Activated CD4-positive, alpha-beta T cell treated with anti-CD3 and anti-CD28 coated beads, Interleukin-2, amount 10 ng/mL, durations not matched to agents 7 days and 5 days (primary cell): ENCODE measurements at places on chromosomes 4 and X. TPM values are rescaled to one million over a fixed set of nuclear protein-coding genes. Genes with fewer than 3 reads are reported as not detected.
A peak's percentile ranks its signal among the peaks of the same experiment; 100 is the strongest.

SMIM10L2A gene
- 0.56 TPM for total RNA-seq

AMTN gene
- not detected for total RNA-seq

MAEA gene
- total RNA-seq: 63.8 TPM

TMSB4X gene
- total RNA-seq: 9,418 TPM

OCRL gene
- 2.1 TPM for total RNA-seq

ARX gene
- not detected for total RNA-seq

NAA10 gene
- total RNA-seq: 83.2 TPM

TMLHE gene
- total RNA-seq: 13.1 TPM

FNIP2 gene
- total RNA-seq: 16.0 TPM

KLKB1 gene
- 0.33 TPM for total RNA-seq

SSX2B gene
- not detected for total RNA-seq

DNA sequence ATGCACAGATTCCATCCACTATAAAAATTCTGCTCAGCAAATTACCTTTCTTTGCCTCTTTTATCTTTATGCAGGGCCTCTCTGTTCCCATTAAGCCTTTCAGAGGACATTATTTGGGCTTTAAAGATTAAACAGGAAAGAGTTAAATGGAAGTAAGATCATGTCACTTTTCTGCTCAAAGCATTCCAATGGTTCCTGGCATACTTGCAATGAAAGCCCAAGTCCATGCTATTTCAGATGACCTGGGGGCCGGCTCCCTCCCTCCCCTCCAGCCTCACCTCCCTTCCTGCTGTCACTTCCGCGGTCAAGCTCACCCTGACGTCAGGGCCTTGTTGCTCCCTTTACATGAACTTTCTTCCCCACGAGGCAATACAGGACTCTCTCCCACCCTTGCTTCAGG is 125.5 kb downstream of the C4orf51 start:
- no peak for DNase-seq

GRCh38 chr4:130368668-130369067 is 1272.7 kb downstream of the C4orf33 start:
- no peak for DNase-seq

DNA sequence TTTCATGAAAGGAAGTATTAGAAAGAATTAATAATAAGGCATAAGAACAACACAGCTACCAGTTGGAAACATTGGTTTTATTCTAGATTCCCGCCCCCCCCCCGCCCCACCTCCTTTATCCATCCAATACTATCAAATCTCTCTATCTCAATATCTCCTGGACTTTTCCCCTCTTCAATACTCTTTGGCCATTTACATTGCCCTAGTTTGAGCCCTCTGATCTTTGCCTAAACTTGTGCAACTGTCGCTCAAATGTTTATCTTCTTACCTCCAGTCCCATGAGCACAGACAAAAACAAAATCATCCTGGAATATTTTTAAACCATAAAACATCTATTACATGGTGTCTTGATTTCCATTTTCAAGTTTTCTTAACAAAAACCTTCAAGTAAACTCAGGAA is 488.2 kb downstream of the KLHL13 start:
- no peak for DNase-seq

- DNase-seq: no peak
Measured at GRCh38 chr4:165751882-165752281, 121.2 kb upstream of the TLL1 start.

DNA sequence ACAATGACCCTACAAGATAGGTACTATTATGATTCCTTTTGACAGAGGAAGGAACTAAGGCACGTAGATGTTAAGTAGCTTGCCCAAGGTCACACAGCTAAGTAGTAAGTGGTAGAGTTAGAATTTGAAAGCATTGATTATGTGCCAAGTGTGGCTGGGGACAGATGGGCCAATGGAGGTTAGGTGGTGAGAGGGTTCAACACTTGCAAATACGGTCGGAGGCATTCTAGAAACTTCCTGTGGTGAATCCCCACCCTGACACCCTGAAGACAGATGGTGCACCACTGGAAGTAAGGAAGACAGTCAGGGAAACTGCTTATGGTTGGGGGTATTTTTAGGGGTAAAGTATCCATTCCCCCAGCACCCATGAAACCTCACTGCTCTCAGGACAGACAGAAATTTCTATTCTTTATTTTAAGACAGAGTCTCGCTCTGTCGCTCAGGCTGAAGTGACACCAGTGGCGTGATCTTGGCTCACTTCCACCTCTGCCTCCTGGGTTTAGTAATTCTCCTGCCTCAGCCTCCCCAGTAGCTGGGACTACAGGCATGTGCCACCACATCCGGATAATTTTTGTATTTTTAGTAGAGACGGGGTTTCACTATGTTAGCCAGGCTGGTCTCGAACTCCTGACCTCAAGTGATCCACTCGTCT is 142.5 kb downstream of the RASL11B start:
- DNase-seq: no peak

DNA sequence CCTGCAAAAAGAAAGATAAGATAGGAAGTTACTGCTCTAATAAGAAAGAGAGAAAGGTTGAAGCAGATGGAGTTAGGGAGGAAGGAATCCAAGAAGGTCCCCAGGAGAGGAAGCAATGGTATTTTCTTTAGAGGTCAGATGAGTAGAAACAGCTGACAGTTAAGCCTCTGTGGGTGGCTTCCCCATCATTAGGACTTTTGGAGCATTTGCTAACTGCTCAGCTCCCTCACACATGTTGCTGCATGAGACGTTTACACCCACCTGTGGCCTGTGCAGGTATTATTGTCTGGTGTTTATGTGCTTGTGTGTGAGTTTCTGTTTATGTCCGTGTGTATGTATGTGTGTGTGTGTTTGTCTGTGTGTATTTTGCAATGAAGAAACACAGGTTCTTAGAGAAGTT is 346.8 kb downstream of the RAB28 start:
- DNase-seq: no peak

DNA sequence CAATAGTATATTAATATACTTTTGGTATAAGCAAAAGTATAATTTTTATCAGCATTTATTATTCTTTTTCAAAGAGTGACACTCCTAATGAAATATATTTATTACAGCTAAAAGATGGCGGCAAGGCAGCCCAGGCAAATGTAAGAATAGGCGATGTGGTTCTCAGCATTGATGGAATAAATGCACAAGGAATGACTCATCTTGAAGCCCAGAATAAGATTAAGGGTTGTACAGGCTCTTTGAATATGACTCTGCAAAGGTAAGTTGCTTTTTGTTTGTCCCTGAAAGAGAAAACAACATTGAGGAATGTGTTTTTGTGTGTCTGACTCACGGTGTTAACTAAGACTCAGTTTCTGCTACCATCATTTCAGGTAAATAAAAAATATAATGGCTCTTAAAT is 71.9 kb downstream of the PDLIM5 start:
- DNase-seq: no peak

GRCh38 chr4:48493452-48494100 is 3.5 kb downstream of the ZAR1 start:
- DNase-seq: no peak

DNA sequence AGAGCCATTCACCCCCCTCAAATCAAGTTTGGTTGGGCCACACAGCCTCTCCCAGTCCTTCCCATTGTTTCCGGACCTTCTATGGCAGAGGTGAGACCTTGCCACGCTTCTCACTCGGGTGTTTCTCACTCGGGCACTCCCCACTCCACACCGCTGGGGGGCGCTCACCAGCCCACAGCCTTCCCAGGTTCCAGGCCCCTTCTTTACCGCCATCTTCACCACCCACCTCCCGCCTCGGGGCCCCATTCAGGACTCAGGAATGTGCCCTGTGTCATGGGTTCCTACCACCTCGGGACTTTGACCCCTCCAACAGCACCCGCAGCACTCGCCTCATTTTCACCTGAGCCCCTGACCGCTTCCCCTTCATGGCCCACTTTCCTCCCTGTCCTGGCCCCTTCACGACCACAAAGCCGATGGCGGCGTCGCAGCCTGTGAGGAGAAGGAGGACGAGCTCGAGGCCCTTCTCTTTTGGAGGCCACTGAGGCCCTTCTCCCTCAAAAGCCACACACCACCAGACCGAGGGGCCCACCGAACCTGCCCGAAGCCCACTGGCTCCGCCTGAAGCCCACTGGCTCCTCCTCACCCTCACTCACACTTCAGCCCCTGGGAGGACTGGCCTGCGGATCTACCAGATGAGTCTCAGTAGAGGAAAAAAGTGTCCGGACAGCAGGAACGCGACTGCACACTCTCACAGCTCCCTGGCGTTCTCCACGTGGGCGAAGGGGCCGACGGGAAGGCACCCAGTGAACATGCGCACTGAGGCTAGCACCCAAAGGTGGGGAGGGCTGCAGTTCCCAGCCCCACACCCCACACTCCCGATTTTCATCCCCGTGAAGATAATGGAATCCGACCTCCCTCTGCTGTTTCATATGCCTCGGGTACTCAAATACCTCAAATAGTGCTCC is at the start of gene PAGE1:
Gene PAGE1, minus strand, starts transcription at position 709 of the 905 bp plus-strand sequence. CDS start 1,214 bp downstream, outside the sequence.
- DNase-seq: no peak

DNA sequence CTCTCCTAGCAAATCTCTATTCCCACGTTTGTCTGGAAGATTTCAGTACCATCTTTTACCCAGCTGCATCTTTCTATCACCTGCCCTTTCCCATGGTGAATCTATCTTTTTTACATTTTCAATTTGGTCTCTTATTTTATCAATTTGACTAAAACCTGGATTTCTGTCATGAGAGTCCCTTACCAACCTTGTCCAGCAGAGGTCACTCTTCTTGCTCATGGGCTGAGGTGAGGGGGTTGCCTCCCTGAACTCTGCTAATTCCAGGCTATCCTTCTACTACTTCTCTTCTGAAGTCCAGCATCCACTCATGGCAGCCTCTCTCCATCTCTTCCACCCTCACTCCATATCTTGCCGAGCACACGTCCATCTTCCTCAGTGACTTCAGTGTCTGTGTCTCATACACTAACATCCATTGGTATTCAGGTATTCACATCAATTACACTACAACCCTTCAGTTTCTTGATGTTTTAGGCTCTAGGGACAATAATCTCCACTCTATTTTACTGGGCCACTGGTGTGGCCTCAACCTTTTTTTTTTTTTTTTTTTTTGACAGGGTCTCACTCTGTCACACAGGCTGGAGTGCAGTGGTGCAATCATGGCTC is 17.8 kb upstream of the ZNF827 start:
- DNase-seq: peak; percentile 50

DNA sequence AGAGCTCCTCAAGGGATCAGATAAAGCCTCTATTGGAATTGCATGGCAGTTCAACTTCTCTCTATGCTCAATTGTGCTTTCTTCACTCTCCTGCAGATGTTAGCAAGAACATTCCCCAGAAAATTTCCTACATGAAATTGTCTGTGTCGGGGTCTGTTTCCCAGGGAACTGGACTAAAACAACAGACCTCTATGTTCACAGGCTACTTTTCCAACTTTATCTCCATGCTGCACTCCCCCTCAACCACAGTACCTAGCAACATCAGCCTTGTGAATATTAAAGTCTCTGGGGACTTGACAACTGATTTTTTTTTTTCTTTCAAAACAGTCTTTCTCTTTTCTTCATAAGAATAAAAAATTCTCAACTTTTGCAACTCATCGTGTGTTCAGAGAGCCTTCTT is 1470.8 kb upstream of the ADGRL3 start:
- DNase-seq: no peak

- no peak for DNase-seq
Measured at GRCh38 chr4:168993714-168994510, 16.1 kb downstream of the CBR4 start.

GRCh38 chr4:98444371-98444770 is 183.2 kb downstream of the RAP1GDS1 start:
- DNase-seq: no peak

- DNase-seq: peak; percentile 30
Measured at GRCh38 chr4:93764639-93765246, 63.8 kb upstream of the ATOH1 start.

DNA sequence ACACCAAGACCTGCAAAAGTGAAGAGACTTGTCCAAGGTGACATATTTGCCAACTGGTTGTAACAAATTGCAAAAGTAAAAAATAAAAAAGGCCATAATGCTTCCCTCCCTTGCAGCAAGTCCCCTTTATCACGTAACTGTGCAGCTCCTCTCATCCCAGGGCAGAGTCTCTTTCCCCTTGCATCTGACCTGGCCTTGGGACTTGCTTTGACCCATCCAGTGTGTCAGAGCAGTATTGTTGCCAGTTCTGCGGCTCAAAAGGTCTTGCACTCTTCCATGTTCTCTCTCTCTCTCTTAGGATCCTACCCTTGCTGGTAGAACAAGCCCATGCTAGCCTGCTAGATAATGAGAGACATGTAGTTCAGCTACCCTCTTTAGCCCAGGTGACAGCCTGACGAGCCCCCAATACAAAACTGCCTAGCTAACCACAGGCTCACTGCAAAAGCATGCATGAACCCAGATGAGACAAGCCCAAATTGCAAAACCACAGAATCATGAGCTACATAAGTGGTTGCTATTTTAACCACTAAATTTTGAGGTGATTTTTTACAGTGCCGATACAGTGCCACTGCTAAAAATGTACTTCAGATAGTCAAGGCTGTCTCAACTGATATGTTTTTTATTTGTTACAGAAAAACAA is 289.5 kb upstream of the PPARGC1A start:
- DNase-seq: no peak

- DNase-seq: no peak
Measured at GRCh38 chr4:107853444-107854355, 29.0 kb downstream of the SGMS2 start.

- DNase-seq: no peak
Measured at GRCh38 chr4:145338568-145338967, 143.1 kb upstream of the SMAD1 start.

DNA sequence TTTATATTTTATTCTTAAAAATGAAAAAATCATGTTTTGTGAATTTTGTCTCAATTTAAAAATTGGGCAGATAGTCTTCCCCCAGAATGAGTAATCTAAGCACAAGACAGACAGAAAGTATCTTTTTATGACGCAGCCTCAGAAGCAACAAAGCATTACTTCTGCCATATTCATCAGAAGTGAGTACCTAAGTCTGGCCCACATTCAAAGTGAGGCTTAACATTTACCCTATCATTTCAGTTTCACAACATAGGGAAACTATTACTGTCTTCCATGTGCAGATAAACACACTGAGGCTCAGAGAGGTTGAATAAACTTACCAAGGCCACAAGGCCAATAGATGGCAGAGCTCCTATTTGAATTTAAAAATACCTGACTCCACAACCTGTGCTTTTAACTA is 4.4 kb upstream of the PRDX4 start:
- no peak for DNase-seq

DNA sequence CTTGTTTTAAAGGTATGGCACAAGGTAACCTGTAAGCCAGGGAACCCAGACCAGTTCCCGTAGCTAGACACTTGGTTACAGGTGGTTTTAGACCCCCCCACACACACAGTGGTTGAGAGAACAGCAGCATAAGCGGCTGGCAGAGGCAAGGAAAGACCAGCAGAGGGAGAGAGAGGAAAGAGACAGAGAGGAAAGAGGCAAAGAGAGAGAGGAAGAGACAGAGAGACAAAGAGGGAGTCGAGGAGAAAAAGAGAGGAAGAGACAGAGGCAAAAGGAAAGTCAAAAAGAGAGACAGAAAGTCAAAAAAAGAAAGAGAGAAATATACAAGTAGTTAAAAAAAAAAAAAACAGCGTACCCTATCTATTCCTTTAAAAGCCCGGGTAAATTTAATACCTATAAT is 19.5 kb upstream of the PCSK1N start:
- DNase-seq: peak; percentile 7

GRCh38 chr4:30868111-30868895 is 148.1 kb downstream of the PCDH7 start:
- no peak for DNase-seq
